SJCRH30 (cell line): ENCODE measurements at places on chromosomes 2 and 18.

DNA sequence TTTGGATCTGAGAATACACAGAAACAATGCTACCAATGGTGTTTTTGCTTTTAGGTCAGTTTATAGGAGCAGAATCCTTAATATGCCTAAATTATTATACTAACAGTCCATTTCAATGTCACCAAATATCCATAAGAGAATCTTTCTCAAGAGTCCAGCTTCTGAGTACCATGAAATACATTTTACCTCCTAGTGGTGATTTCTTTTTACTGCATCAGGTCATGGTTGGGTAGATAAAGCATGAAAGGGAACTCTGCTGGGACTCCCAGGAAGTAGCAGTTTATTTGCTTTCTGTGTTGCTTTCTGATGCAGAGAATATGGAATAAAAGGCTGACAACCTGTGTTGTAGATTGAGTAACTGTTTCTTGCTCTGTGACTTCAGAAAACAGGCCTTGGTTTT is 115.6 kb downstream of the PPP1R1C start:
- DNase-seq, result peak; percentile 13

DNA sequence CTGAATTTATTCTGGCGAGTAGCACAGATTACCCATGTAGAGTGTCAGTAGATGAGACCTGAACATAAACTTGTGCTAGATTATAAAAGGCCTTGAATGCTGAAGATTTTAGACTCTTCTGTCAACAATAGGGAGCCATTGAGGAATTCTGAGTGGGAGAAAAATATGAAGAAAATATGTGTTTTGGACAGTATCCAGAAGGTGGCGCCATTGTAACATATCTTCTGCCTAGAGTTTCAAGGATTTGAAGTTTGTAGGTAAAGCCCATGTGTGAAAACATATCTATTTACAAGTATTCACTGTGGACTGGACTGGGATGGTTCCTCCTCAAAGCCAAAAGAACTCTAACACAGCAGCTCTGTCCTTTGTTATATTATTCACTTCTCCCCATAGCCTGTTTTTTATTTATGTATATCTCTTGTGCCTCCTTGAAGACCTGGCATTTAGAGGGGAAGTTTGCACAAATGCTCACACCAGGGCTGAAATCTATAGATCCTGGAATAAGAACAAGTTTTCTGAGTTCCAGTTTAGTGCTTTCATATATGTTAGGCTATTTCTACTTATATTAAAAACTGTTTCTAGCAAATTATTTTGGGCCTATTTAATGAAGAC is 124.9 kb downstream of the RDH14 start:
- peak; percentile 38 for DNase-seq

GRCh38 chr2:172836347-172836821 is 100.7 kb downstream of the RAPGEF4 start:
- DNase-seq, result peak; percentile 14

GRCh38 chr2:161586517-161587167 is 37.6 kb upstream of the SLC4A10 start:
- peak; percentile 51 for DNase-seq

DNA sequence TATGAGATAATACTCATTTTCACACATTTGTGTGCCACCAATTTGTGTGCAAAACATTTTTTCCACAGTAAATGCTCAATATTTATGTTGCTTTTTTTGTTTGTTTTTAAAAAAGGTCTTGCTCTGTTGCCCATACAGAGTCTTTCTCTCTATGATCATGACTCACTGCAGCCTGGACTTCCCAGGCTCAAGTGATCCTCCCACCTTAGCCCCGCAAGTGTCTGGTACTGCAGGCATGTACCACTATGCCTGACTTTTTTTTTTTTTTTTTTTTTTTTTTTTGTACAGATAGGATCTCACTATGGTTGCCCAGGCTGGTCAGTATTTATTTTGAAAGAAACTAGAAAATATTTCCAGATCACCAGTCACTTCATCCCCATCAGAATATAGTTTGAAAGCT is 297.8 kb upstream of the GYPC start:
- DNase-seq, result no peak

DNA sequence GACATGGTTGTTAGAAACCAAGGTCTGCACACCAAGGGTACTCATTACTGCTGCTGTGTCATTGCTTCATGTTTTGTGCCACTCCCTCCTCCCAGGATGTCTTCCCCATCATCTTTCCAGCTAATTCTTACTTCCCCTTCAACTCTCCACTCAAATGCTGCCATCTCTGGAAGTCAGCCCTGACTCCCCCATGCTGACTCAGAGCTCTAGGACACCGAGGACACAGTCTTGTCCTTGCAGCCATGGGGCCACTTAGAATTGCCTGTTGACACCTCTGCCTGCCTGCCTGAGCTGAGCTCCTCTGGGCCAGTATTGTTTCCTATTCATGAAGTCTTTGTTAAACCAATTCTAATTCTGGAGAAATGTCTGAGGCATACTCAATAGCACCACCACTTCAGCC is 100.2 kb downstream of the GYPC start:
- DNase-seq, result no peak

- DNase-seq, result no peak
Measured at GRCh38 chr2:70978341-70979179, at the start of gene ANKRD53. Gene ANKRD53, plus strand, starts transcription at chr2:70978630. Its CDS starts 16 bp downstream, at chr2:70978646.

- DNase-seq, result no peak
Measured at GRCh38 chr2:203730076-203730729, 23.8 kb downstream of the CD28 start.

GRCh38 chr18:48419277-48420022 is 10.3 kb upstream of the ZBTB7C start:
- DNase-seq, result no peak

DNA sequence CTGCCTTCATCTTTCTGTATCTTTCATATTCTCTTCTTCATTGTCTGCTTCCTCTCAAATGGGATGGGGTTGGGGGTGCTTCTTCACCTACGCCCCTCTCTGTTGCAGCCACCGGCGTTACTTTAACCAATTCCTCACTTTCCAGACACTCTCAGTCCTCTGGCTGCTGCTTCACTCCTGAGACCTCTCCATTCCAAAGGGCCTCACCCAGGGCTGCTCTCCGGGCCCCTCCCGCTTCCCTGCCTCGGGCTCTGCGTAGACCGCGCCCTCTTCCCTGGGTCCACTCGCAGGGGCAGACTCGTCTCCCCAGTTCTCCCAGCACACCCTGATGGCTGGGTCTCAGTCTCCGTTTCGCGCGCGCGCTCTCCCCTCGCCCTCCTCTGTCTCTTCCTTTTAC is 926 bp downstream of the SERPINB8 start:
- peak; percentile 63 for DNase-seq

DNA sequence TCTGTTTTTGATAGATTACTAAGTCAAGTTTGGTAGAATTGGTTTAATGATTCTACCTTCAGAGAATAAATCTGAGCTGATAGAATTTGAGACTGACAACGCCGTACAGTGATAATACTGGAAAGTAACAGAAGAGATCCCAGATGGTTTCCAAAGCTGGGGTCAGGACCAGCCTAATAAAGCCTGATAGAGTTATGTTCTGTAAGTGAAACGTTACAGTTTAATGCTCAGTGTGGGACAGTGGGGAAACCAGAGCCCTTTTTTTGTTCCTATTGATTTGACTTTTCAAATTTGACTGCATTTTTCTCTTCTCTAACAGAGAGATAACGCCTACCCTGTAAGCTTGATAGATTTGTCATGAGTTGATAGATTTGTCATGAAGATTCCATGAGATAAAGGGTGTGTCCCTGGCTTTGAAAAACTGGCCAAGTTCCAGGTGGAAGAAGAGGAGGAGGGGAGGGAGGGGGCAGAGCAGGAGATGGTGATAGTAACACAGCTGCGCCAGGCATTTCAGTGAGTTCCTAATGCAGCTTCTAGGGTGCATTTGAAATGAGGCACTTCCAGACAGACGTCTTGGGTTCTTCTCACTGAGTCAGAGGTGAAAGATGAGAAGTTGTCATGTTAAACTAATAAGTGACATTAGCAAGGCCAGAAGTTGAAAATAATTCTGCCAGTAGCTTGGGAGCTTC is 65.1 kb downstream of the CERS6 start:
- DNase-seq, result peak; percentile 48

- no peak for DNase-seq
Measured at GRCh38 chr18:79299272-79299671, 96.5 kb upstream of the NFATC1 start.

GRCh38 chr2:727071-727470 is 49.9 kb upstream of the TMEM18 start:
- no peak for DNase-seq

DNA sequence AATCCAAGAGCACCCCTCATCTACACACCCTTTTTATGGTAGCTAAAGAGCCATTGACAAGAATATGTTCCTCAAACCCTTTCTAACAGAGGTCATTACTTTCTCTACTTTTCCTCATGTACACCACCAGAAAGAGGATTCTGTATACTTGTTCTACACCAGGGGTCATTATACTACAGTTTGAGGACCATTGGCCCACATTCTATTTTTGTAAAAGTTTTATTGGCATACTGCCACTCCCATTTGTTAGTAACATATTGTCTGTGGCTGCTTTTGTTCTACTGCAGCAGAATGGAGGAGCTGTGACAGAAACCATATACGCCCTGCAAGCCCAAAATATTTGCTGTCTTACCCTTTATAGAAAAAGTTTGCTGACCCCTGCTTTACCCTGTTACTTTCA is 14.3 kb downstream of the HTR2B start:
- peak; percentile 33 for DNase-seq

DNA sequence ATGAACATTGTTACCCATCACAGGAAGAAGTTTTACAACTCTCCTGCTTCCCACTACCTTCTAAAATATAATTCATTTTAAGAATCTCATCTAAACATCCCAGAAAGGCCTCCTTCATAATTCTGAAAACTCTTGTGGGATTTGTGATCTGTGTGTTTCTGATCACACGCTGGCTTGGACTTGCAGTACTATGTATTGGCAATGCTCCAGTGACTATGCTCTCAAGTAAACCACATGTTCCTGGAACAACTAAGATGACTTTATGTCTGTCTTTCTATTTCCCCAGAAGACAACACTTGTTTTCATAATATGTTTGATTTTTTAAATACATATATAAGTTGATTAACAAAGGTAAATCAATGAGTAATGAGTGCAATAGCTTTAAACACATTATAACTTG is 376.6 kb upstream of the NETO1 start:
- no peak for DNase-seq

DNA sequence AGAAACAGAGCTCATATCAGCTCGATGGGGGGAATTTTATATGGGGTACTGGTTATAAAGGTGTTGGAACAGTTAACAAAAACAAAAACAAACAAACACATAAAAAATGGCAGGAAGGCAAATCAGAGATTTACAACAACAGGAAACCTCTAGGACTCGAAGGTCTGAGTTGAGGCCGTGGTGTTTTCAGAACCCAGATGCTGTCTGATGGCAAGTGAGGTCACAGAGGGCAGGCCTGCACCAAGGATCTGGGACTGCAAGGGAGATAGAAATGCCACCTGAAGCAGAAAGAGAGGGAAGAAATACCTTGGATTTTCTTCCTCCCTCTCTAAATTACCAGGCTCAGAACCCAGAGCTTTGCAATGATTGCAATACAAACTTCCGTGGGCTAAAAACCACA is 429.5 kb downstream of the ZNF521 start:
- no peak for DNase-seq

- no peak for DNase-seq
Measured at GRCh38 chr2:38323623-38324022, 53.5 kb downstream of the ATL2 start.

DNA sequence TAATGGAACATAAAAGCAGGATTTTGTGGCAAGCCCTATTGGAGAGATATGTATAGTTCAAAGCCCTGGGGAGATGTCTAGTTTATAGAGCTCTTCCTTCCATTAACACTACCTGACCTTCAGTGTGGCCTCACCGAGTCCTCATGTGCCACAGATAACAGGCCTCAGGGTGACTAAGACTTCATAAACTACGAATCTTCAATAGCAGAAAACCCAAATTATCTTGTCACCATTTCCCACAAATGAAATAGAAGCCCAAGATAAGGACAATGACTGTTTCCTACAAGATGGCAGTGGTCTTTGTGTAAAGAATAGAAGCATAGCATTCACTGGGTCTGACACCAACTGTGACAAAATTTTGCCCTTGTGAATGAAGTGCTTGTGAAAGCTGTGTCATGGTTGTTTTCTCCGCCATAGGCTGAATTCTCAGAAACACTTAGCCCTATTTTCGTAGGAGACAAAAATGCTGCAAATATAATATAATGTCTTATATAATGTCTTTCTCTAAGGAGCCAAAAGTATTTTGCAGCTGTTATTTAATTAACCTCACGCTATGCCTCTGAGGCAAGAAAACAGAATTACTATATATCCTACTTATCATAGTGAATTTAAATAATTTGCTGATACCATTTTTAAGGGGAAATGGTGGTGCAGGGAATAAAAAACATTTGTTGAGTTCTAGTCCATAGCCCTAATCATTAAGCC is 136.7 kb upstream of the CWC22 start:
- no peak for DNase-seq

DNA sequence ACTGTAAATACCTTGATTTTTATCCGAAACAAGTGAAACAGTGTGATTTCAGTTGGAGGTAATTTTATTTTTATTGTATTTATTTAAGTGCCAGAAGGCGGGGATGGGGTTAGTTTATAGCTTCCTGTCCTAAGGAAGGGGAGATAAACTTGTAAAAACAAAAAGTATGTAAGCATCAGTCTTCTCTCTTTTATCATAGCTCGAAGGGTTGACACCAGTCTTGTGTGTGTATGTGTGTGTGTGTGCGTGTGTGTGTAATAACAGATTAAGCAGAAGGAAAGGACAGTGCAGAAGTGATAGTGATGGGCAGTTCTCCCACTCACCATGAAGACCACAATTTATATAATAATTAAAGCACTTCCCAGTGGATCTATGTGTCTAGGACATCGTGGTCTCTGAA is 793.3 kb downstream of the PLCL1 start:
- no peak for DNase-seq

DNA sequence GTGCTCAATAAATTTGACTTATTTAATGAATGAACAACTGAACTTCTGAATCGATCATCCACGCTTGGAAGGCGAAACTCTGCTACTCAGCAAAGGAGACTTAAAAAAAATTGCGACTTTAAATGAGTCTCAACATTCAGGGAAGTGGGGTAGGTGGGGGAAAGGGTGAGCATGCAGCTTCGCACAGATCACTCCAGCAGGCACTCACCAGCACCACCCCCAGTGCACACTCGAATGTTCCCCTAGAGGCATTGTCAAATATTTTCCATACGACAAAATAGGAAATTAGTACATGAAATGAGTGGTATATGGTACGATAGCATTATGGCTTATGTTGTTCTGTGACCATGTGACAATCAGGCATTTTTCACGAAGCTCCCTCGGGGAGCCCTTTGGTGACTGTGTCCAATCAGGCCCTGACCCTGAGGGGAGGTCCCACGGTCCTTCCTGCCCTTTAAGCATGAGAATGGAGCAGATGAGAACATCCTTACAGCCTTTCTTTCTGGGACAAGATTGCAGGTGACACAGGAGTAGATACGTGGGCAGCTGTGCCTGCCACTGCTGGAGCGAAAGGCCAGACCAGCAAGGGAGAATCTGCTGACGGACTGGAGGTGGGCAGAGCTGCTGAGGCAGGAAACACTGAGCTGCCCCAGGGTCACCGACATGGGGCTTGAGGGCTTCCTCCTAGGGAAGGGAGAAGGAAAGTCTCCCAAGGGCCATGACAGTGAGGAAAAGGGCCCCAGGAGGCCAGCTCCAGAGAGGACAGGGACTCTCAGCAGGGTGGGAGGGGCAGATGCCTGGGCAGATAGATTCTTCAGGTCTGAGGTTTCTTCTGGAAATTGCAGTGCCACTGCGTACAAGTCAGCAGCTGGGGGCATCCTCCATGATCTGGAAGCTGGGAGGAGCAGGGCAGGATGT is 101.3 kb upstream of the ID2 start:
- DNase-seq, result no peak

GRCh38 chr2:233124421-233125080 is 64.4 kb downstream of the INPP5D start:
- DNase-seq, result no peak
